ENCODE measurements at places on chromosomes 11 and 22.

DNA sequence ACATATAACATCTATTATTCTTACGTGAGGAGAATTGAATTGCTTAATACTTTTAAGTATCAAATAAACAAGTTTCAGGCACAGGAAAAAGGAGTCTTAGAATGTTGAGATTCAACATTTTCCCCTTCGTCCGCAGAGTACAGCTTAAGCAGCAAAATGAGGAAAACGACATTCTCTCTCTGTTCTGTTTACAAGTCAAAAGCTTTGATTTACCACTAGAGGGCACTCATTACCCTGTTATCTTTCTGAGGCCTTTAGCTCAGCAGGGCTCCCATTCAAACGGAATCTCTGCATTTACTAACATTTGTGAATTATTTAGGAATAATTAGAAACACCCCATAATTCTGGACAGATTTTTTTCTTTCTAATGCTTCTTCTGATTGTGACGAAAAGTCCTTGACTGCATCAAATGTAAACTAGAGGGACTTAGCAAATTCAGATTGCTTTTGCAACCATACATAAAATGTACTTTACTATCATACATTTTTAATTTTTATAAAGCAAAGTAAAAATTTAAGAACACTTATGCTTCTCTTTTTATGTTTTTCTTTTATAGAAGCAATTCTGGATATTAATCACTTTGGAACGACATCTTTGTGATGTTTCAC is 75.0 kb downstream of the JRKL start:
- DNase-seq: peak; percentile 95

- DNase-seq: peak; percentile 57
Observed at GRCh38 chr11:73249304-73249703, 22.8 kb upstream of the P2RY6 start.

DNA sequence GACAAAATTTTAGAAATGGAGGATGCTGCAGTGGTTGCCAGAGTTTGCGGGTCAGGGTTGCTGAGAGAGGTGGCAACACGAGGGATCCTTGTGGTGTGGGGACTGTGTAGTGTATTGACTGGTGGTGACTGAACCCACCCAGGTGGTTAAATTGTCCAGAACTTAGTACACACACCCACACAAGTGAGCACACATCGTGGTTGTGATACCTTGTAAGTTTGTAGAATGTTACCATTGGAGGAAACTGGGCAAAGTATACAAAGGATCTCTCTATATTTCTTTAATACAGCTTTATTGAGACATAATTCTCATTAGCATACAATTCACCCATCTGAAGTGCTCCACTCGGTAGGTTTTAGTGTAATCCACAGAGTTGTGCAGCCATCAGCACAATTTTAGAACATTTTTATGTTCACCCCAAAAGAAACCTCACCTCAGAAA is 56.1 kb downstream of the MED15 start:
- no peak for DNase-seq

GRCh38 chr11:32962016-32962415 is 53.7 kb upstream of the DEPDC7 start:
- DNase-seq: no peak

GRCh38 chr11:62400760-62401159 is 18.1 kb upstream of the SCGB1A1 start:
- no peak for DNase-seq
